ENCODE measurements at places on chromosomes 5 and 9.

GRCh38 chr5:620586-621180 is 8.5 kb downstream of the CEP72 start:
- no peak for DNase-seq

- no peak for DNase-seq
These were observed 1630.1 kb upstream of the C9orf72 start for GRCh38 chr9:29203244-29203930.

DNA sequence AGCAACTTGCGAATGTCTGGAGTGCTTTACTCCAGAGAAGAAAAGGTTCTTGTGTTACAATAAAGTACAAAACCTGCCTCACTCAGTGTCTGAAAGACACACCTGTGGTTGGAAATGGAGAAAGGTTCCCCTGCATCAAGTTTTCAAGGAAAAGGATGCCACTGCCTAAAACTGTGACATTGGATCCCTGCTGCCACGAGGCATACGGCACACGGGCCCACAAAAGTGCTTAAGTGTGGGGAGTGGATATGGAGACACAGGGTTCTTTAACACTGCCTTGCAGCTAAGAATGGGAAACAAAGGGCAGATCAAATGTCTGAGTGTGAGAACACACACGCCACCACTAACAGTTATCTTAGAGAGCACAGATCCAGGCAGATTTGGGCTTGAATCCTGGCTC is 75.0 kb downstream of the NIPSNAP3B start:
- DNase-seq = no peak

DNA sequence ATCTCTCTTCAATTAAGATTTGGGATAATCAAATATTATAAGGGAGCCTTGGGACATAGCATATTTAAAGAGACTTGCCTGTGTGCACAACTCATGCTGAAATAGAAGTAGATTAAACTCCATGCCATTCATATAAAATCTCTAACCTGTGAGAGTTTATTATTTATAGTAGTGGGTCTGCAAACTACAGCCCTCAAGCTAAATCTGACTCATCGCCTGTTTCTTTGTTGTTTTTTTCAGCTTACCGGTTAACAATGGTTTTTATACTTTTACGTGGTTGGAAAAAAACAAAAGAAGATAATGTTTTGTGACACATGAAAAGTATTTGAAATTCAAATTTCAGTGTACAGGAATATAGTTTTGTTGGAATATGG is 61.9 kb upstream of the GHR start:
- DNase-seq = no peak

DNA sequence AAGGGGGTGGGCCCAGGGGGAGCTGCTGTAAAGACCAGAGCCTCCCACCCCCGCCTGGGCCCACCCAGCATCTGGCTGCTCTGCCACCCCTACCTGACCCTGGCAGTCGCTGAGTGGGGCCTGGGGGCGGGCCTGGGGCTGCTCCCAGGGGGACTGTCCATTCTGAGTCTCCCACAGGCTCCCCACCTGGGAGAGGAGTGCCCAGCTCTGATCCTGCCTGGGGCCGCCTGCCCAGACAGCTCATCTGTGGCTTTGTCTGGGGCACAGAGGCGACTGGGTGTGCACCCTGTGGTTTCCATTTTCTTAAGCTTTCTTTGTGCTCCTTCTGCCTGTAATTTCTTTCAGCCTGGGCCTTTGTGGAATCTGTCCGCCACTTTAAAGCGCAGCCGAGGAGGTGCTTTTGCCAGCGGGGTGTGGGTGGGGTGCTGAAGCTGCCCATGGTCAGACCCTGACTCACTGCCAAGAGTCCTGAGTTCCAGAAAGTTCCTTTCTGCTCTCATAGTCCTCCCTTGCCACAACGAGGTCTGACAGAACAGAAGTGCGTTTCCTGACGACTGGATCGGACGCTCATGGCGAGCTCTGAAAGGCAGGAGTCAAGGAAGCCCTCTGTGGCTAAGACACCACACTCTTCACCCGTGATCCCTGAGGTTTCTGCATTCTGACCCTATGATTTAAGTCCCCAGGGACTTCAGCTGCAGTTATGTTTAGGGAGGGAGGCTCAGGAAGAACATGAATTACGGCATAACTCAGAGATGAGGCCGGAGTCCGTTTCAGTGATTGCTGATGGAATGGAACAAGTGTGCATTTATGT is 225.0 kb downstream of the FANCC start:
- DNase-seq = no peak

- DNase-seq = no peak
These were observed 35.1 kb downstream of the NDST1 start for GRCh38 chr5:150542933-150543445.

Data from left renal cortex interstitium (tissue), 4 donors.